ENCODE measurements at places on chromosomes 4 and X.

GRCh38 chrX:115690511-115691216 lies 129.7 kb downstream of the PLS3 start:
- DNase-seq, result no peak

GRCh38 chr4:152218576-152218975 lies 317.3 kb downstream of the FBXW7 start:
- no peak for DNase-seq

- DNase-seq, result no peak
These were observed 30.7 kb downstream of the TSPAN5 start for GRCh38 chr4:98627531-98628257.

DNA sequence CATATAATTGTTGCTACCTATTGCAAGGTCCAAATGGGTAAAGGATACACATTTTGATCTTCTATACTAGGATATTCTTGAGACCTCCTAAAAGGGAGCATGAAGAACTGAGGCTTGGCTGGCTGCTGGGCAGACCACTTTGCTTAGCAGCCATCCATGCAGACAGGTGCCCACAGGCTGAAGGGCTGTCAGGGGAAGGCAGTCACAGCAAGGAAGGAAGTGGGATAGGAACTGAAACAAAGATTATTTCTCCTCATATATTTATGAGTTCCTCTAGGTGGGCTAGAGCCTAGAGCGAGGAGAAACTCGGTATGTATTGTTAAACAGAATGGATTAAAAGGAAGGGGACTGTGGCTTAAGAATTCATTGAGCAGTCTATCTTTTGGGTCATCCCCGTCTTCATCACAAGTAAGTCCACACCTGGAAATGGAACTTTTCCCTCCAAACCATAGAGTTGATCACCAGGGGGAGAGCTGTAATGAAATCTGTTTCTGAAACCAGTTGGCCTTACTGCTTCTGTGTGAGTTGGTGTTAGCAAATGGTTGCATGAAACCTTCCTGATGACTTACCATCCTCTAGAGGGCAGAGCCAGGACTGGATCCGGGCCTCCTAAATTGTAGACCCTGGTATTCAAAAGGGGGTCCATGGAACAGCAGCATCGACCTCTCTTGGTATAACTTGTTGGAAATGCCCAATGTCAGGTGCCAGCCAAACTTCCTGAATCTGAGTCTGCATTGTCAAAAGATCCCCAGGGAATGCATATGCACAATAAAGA lies 42.3 kb downstream of the AFF2 start:
- no peak for DNase-seq

Data from stimulated activated CD8-positive, alpha-beta memory T cell treated with anti-CD3 and anti-CD28 coated beads, Interleukin-4, amount 100 ng/mL, for 4 hours (primary cell).